Activated B cell treated with CpG ODN at 0.5 μM for 24 hours (primary cell): ENCODE measurements at places on chromosomes 3 and 15.

DNA sequence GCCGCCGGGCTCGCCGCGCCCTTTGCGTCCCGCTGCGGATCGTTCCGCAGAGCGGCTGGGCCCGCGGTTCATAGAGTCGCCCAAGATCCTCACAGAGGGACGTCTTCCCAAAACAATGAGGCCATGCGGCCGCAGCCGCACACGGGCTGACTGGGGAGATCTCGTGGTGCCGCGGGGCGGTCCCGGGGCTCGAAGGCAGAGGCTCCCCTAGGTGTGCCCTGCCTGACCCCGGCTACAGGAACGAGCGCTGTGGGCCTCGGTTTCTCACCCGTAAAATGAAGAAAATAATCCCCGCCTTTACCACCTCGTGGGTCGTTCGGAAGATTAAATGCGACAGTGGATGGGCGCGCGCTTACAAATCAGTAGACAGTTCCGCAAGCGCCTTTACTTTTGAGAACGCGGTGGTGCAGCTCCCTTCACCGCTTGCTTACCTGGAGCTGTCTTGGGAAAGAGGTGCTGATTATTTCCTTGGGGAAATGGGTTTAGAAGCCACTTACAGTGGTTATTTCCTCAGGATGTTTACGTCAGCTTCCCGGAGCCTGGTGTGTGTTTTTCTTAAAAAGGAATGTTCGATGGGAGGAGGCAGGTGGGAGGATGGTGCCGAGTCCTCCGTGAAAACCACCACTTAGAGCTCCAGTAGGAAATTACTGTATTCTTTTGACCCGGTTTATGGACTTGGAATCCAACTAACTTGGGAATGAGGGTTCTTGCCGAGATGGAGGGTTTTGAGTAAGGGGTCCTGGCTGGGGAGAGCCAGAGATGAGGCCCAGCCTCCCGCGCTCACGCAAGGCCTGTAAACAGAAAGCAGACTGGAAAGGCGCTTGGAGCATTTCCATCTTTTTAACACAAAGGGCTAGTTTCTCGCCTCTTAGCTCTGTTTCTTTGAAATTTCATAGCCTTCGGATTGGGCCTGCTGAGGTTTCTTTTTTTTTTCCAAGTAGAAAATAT, 1.9 kb upstream of the MEX3B start:
- no peak for DNase-seq

- no peak for DNase-seq
Measured at GRCh38 chr15:26634319-26634718, 138.5 kb downstream of the GABRB3 start.

DNA sequence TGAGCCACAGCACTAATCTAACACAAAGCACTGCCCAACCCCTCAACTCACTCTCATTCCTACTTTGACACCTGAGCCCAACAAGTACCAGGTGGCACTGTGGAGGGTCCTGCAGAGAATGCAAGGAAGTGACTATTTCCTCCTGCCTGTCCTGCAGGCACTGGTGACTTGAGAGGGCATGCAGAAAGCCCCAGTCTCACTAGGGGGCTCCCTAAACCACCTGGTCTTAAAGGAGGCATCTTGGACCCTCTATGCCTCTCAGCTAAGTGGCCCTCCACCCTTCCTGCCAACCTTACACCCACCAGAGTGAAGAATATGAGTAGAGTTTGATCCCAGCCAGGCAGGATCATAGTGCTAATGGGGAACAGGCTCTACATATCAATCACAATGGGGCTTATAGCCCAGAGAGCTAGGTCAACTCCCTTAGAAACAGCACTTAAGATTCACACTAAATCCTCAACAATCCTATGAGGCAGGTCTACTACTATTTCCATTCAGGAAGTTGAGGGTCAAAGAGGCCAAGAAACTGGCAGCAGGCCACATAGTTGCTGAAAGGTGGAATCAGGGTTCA, 15.2 kb downstream of the TRAIP start:
- DNase-seq: no peak

GRCh38 chr3:112763258-112763657, 83.4 kb downstream of the CD200R1L start:
- DNase-seq: no peak

- DNase-seq: no peak
Measured at GRCh38 chr3:76365275-76365674, 579.9 kb upstream of the ZNF717 start.

- no peak for DNase-seq
Measured at GRCh38 chr3:117144853-117145252, 435.3 kb downstream of the TUSC7 start.
